NCI-H446 treated with DMSO at 0.1 percent for 48 hours (cell line): ENCODE measurements at places on chromosomes 7 and 10.

DNA sequence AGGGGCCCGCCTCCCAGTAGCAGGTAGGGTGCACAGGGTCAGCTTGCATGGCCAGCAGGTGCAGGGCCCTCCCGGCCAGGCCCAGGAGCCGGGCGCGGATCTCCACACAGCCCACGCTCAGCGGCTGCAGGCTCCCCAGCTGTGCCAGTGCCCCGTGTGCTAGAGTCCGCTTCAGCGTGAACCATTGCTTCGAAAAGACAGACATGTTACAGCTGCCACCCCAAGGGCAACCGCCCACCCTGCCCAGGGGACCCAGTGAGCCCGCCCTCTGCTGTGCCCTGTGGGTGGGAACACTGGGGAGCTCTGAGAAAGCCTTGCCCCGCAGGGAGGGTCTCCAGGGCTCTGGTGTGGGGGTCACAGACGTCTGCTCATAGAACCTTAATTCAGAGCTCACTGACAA, 64.3 kb upstream of the NKX6-2 start:
- no peak for DNase-seq

GRCh38 chr10:59098831-59099452, 77.5 kb upstream of the PHYHIPL start:
- peak; percentile 61 for DNase-seq

DNA sequence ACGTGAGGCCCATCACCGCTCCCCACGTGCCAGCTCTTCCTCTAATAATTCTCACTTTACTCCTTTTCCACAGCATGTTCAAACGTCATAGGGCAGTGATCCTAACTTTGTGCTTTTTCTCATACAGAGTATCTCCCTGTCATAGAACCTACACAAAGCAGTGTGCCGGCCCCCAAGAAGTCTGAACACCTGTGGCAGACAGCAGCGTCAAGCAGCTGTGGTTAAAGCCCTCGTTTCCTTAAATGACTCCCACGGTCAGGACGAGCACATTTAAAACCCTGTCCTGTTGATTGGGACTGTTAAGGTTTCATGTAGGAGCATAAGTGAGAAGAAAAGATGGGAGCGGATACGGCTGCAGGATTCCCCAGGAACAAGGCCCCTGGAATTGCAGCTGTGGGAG, 267.2 kb downstream of the DIP2C start:
- DNase-seq: no peak

- DNase-seq: no peak
Measured at GRCh38 chr10:80210259-80210658, 4.9 kb upstream of the ANXA11 start.

DNA sequence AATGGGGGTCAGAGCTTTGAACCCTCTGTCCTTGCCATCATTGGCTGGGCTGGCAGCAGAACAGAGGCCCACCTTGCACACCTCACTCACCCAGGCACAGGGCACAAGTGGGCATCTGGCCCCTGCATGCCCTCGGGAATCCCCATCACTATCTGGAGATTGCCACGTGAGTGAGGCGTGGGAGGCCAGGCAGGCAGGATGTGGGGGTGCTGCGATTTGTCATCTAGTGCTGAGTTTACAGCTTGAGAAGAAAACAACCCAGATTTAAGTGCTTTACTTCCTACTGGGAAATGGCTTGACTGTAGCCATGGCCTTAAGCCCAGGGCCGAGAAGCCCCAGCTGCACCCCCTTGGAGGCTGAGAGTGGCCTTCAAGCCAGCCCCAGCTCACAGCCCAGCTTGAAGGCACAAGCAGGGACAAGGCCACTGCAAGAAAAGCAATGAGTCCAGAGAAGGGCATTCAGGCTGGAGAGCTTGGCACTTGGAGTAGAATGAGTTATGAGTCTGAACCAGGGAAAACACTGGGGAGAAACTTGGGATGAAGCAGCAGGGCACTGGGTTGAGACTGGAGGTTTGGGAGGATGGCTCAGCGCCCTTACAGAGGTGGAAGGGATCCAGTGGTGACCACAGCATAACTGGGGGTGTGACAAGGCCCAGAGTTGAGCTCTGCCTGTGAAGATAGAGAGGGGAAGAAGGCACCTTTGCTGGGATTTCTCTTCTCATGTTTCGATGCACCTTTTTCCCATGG, 123.0 kb downstream of the CXCL12 start:
- DNase-seq: no peak

DNA sequence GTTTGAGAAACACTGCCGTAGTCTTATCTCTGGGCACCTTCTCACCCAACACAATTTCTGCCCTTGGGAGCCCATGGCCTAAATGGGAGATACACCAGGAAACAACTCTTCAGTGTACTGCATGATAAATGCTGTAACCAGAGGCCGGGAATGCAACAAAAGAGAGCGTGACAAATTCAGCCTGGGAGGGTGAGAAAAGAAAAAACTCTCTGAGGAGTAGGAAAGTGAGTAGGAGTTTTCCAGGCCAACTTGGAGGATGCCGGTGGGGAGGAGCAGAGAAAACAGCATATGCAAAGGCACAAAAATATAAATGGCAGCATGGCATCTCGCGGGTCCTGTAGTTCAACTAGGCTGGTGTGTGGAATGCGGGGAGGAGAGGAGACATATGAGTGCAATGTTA, 624.5 kb downstream of the PARD3 start:
- DNase-seq: no peak

GRCh38 chr7:27908534-27909165, 168.7 kb downstream of the TAX1BP1 start:
- DNase-seq: no peak

GRCh38 chr7:106978425-106979420, 65.8 kb upstream of the PRKAR2B start:
- no peak for DNase-seq

- no peak for DNase-seq
Measured at GRCh38 chr10:842795-843194, 88.7 kb downstream of the LARP4B start.

- no peak for DNase-seq
Measured at GRCh38 chr7:146401939-146402338, 285.3 kb downstream of the CNTNAP2 start.

DNA sequence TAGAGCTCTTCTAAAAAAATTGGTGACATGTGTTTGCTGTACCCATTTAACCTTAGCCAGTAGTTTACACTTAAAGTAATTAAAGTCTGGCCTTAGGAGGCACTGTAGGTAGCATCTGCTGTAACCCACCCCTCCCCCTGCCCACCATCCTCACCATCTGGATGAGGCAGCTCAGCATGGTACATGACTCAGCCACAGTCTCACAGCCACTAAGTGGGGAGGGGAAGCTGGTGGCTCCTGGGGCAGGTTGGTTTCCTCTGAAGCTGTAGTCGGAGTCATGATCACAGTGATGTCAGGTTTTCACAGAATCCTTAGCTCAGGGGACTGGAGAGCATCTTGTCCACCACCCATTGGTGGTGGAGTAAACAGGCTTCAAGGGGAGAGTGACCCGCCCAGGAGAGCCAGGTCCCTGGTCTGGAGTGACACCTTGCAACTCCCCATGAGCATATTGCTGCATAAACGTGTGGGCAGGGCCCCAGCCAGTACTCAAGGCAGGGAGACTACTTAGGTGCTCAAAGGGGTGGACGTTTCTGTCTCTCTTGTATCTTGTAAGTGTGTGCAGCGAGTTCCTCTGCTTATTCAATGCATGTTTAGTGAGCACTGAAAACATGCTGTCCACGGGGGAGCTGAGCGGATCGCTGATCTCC, 125.9 kb downstream of the GRK5 start:
- DNase-seq: no peak
